ENCODE measurements at places on chromosomes 1 and 21. TPM values are rescaled to one million over a fixed set of nuclear protein-coding genes. Genes with fewer than 3 reads are reported as not detected.

Gene CTTNBP2NL
- total RNA-seq = 7.7 TPM

Gene ARHGEF10L
- 7.5 TPM for total RNA-seq

Gene HMCN1
- total RNA-seq = 0.27 TPM

Gene CELA3B
- not detected for total RNA-seq

All from A549 treated with RU486 at 1 μM for 4 hours (cell line).